ENCODE measurements at places on chromosomes 16 and 17. TPM values are rescaled to one million over a fixed set of nuclear protein-coding genes. Genes with fewer than 3 reads are reported as not detected.

DNA sequence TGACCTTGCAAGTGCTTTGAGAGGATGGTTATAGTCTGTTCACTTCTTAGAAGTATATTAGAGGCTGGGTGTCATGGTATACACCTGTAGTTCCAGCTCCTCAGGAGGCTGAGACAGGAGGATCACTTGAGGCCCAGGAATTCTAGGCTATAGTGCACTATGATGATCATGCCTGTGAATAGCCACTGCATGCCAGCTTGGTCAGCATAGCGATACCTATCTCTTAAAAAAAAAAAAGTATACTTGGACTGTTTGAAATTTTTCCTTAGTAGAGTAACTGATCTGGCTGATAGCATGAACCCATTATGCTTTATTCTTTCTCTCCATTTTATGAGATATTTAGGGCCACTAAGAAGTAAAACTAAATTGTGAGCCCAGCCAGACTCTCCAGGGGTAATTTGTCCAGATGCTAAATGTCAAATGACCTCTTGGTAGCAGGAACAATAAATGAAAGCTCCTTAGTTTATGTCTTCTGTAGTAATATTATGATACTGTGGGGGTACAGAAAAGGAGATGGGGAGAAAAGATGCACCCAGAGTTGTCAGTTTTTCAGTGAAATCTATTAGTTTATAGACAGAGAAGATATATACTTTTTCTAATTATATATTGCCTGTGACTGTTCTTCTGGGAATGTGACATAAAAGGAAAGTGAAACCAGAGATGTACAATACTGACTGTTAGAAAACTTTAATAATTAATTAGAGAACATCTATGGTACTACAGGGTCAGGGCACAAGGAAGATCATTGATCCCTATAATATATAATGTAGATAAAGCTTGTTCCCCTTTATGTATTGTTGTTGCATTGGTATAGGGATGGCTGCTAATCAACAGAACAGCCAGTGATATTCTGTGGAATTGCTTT, 335.3 kb upstream of the TBX2 start:
- no peak for DNase-seq
- no peaks in the 10 kb centered on the region for H3K27me3 ChIP-seq
- no peaks in the 10 kb centered on the region for H3K4me1 ChIP-seq
- no peak overlapping the region for H3K4me3 ChIP-seq
- no peaks in the 10 kb centered on the region for H3K36me3 ChIP-seq
- H3K27ac ChIP-seq = no peak overlapping the region

DNA sequence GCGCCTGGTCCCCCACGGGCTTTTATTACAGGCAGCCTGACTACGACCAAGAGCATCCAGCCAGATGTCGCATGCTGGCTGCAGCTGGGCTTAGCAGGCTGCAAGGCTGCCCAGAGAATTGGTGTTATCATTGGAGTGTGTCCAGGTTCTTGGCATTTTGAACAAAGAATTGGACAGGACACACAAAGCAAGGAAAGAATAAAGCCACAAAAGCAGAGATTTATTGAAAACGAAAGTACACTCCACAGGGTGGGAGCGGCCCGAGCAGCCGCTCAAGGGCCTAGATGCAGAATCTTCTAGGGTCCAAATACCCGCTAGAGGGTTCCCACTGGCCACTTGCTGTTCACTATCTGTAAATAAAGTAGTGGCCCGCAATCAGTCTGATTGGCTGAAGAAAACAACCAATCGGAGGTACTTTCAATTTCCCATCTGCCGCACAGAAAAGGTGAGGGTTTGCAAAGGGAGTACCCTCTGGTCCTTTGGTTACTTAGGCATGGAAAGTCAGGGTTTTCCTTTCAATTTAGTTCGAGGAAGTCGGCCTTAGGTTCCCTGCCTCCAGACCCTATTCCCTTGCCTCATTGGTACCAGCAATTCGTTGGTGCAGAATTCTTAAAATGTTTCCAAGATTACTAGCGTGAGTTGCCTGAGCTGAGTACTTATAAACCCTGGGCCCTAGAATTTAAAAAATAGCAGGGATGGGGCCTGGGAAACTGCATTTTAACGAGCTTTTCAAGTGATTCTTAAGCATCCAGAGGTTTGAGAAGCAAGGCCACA, 38.5 kb upstream of the CNEP1R1 start:
- H3K36me3 ChIP-seq = no peaks in the 10 kb centered on the region
- H3K27ac ChIP-seq = no peak overlapping the region
- H3K4me3 ChIP-seq = no peak overlapping the region
- DNase-seq = no peak

- no peak overlapping the region for H3K4me3 ChIP-seq
- DNase-seq = peak; percentile 45
- no peaks in the 10 kb centered on the region for H3K27me3 ChIP-seq
- H3K4me1 ChIP-seq = peaks cover 7% of the 10 kb centered on the region
- no peak overlapping the region for H3K27ac ChIP-seq
- H3K36me3 ChIP-seq = no peaks in the 10 kb centered on the region
These were observed 128.4 kb downstream of the WWOX start for GRCh38 chr16:78227855-78228254.

The DYNLL2 gene
- total RNA-seq = 52.6 TPM

DNA sequence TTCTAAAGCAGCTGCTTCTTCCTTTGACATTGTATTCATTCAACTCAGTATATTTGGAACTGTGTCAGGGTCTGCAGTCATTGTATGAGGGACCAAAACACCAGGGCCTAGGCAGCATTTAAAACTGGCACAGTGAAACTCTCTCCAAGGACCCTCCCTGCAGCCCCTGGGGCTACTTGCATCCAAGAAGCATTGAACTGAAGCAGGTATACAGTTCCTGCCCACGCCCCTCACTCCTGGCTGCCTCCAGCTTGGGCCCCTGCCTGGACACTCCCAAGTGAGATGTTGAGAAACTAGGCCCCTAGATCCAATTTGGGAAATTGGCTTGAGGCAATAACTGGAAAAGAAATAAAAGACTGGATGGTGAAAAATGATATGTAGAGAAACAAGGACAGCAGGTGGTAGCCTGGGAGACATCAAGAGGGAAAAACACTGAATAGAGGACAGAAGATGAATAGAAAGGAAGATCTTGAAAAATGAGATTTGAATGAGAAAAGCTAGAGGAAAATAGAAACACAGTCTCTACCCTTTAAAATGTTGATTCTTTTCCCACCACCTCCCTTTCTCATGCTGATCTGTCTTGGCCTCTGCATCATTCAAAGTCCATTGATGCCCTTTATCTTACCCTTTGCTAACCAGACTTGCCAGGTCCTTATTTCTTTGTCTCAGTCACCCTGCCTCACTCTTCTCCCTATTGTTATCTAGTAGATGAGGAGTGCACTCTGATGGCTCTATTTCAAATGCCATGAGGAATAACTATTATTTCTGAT, 368.8 kb upstream of the CDH8 start:
- H3K27me3 ChIP-seq = no peaks in the 10 kb centered on the region
- DNase-seq = no peak
- H3K4me3 ChIP-seq = no peak overlapping the region
- no peaks in the 10 kb centered on the region for H3K36me3 ChIP-seq
- H3K4me1 ChIP-seq = peaks cover 8% of the 10 kb centered on the region
- no peak overlapping the region for H3K27ac ChIP-seq

GRCh38 chr17:40625311-40625710, 22.3 kb downstream of the SMARCE1 start:
- no peak overlapping the region for H3K4me3 ChIP-seq
- no peaks in the 10 kb centered on the region for H3K27me3 ChIP-seq
- no peaks in the 10 kb centered on the region for H3K4me1 ChIP-seq
- no peak overlapping the region for H3K27ac ChIP-seq
- no peak for DNase-seq

DNA sequence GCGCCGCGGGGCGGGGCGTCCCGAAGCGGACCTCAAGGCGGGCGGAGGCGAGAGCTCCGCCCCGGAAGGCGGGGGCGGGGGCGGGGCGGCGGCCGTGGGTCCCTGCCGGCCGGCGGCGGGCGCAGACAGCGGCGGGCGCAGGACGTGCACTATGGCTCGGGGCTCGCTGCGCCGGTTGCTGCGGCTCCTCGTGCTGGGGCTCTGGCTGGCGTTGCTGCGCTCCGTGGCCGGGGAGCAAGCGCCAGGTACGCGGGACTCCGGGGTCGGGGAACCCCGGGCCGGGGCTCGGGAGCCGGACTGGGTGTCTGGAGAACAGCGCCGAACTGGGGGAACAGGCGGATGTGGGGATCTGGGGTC, at the start of gene TNFRSF12A:
TNFRSF12A (plus strand) TSS at position 122 of the 357 bp plus-strand sequence; CDS start at position 152, 30 bp downstream.
- H3K27me3 ChIP-seq = peaks cover 26% of the 10 kb centered on the region
- H3K27ac ChIP-seq = no peak within 1 kb of the TSS
- H3K36me3 ChIP-seq = no peaks in the 10 kb centered on the region
- H3K4me1 ChIP-seq = peaks cover 21% of the 10 kb centered on the region

The DNAAF8 gene
- not detected for total RNA-seq

- H3K27me3 ChIP-seq = peaks cover 66% of the 10 kb centered on the region
- peak overlapping the region; percentile 79 for H3K4me3 ChIP-seq
- peaks cover 25% of the 10 kb centered on the region for H3K4me1 ChIP-seq
- H3K27ac ChIP-seq = no peak overlapping the region
These were observed 129 bp downstream of the IRX5 start for GRCh38 chr16:54930869-54931119.

The SCN4A gene
- total RNA-seq = 1.8 TPM

GRCh38 chr17:11909348-11909747, 87.9 kb downstream of the ZNF18 start:
- no peak overlapping the region for H3K27ac ChIP-seq
- no peaks in the 10 kb centered on the region for H3K4me1 ChIP-seq
- no peaks in the 10 kb centered on the region for H3K27me3 ChIP-seq
- H3K36me3 ChIP-seq = no peaks in the 10 kb centered on the region
- DNase-seq = peak; percentile 60
- H3K4me3 ChIP-seq = no peak overlapping the region

GRCh38 chr17:80899402-80900268, 92.0 kb upstream of the CHMP6 start:
- H3K36me3 ChIP-seq = no peaks in the 10 kb centered on the region
- DNase-seq = peak; percentile 51

- H3K27ac ChIP-seq = no peak overlapping the region
- H3K4me3 ChIP-seq = peak overlapping the region; percentile 8
- peaks cover 89% of the 10 kb centered on the region for H3K27me3 ChIP-seq
- DNase-seq = peak; percentile 80
These were observed 5.6 kb upstream of the NOTUM start for GRCh38 chr17:81966343-81967243.

DNA sequence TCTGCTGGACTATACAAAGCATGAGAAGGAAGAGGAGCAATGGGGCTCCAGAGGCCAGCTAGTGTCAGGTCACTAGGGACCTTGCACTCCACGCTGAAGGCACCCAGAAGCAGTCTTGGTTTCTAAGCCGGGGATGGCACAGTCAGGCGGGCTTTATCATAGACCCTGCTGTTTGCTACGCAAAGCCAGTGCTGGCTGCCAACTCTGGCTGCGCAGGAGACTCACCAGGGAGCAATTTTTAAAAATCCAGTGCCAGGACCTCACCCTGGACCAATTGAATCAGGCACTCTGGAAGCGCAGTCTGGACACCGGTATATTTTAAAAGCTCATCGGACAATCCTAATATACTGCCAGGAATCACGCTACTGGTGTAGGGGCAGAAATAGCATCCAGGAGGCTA, 368.5 kb upstream of the XYLT1 start:
- H3K27me3 ChIP-seq = no peaks in the 10 kb centered on the region
- H3K4me1 ChIP-seq = peaks cover 7% of the 10 kb centered on the region
- no peak overlapping the region for H3K4me3 ChIP-seq
- no peak for DNase-seq
- no peak overlapping the region for H3K27ac ChIP-seq
- H3K36me3 ChIP-seq = no peaks in the 10 kb centered on the region

DNA sequence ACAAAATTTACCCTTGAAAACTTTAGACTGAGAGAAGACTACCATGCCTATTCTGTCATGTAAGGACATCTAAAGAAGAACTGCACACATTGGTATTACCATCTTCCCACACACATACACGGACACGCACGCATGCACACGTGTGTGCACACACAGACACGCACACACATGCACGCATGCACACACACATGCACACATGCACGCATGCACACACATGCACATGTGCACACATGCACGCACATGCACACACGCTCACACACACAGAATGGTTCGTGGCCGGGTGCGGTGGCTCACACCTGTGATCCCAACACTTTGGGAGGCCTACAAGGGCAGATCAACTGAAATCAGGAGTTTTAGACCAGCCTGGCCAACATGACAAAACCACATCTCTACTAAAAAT, 296.9 kb upstream of the HSBP1 start:
- no peak for DNase-seq
- no peaks in the 10 kb centered on the region for H3K36me3 ChIP-seq
- no peaks in the 10 kb centered on the region for H3K4me1 ChIP-seq
- no peak overlapping the region for H3K27ac ChIP-seq
- no peak overlapping the region for H3K4me3 ChIP-seq

- H3K4me3 ChIP-seq = no peak overlapping the region
- no peaks in the 10 kb centered on the region for H3K27me3 ChIP-seq
- no peak for DNase-seq
- no peaks in the 10 kb centered on the region for H3K4me1 ChIP-seq
- no peaks in the 10 kb centered on the region for H3K36me3 ChIP-seq
These were observed 16.6 kb downstream of the KIAA0753 start for GRCh38 chr17:6623941-6624340.

GRCh38 chr17:38443356-38444031, 15.2 kb downstream of the ARHGAP23 start:
- H3K27me3 ChIP-seq = no peaks in the 10 kb centered on the region
- H3K27ac ChIP-seq = no peak overlapping the region
- DNase-seq = no peak

The IL17C gene
- total RNA-seq = not detected

The CDRT15 gene
- not detected for total RNA-seq

The MPP3 gene
- 7.0 TPM for total RNA-seq

The KRTAP1-5 gene
- total RNA-seq = not detected

The MYLK3 gene
- 1.6 TPM for total RNA-seq

DNA sequence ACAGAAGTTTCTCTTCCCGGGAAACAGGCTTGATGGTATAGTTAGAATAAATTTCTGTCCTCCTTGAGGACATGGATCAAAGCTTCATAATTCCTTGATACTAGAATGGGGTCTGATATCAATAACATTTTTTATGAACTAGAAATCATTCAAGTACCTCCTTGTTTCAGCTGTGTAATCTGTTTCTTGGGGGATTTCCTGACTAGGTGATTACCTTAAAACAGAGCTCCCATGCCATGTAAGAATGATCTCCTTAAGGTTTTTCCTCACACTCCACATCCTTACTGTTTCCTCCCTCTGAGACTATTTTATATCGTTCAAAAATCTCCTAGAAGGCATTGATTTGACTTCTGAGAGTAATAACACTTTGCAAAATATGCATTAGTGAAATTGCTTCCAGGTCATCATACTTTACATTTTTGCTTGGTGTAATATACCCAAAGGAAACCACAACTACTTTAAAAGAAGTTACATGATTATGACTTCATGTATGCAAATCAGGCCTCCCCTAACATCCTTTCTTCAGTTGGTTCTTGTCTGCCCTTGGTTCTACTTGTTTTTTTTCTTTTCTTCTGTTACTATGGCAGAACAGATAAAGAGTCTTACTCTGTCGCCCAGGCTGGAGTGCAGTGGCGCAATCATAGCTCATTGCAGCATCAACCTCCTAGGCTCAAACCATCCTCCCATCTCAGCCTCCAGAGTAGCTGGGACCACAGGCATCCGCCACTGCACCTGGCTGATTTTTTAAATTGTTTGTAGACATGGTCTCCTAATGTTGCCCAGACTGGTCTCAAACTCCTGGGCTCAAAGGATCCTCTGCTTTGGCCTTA, 388.8 kb downstream of the ZFHX3 start:
- no peaks in the 10 kb centered on the region for H3K36me3 ChIP-seq
- no peak overlapping the region for H3K27ac ChIP-seq
- H3K4me1 ChIP-seq = no peaks in the 10 kb centered on the region
- DNase-seq = no peak
- no peak overlapping the region for H3K4me3 ChIP-seq
- no peaks in the 10 kb centered on the region for H3K27me3 ChIP-seq
